ENCODE measurements at places on chromosomes 7 and 10. TPM values are rescaled to one million over a fixed set of nuclear protein-coding genes. Genes with fewer than 3 reads are reported as not detected.

- no peak for DNase-seq
These were observed 370.2 kb downstream of the PPP1R3A start for GRCh38 chr7:113548561-113548960.

DNA sequence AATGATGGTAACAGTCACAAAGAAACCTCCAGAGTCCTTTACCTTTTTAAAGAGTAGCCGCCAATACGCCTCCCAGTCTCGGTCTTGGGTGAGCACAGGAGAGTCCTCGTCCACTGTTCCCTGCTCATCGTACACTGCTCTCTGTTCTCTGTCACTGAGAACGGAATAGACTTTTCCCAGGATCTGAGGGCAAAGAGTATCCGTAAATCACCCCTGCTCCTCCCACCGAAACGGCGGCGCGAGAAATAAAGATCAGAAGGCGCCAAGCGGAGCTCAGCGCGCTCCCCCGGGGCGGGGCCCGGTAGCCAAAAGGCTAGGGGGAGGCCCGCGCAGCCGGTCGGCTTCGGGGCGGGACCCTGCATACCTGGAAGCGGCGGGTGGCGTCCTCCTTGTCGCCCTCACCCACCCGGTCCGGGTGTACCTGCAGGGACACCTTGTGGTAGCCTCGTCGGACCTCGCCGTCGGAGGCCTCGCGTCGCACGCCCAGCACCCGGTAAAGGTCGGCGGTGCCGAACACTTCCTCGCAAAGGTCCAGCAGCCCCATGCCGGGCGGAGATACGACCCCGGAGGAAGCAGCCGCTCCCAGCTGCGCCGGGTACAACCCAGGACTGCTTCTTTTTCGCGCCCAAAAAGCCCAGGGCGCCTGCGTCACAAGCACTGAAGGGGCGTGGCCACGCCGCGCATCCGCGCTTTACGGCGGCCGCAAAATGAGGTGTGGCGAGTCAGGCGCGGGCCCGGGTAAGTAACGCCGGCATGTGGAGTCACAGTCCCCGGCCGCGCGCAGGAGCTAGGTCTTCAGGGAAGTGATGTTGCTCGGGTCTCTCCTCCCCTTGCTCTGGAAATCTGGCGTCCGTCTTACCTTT is at the start of gene DNAJC9:
DNAJC9 (minus strand) TSS at position 610 of the 863 bp plus-strand sequence; CDS start at position 544, 66 bp downstream.
- peak; percentile 99 for DNase-seq

DNA sequence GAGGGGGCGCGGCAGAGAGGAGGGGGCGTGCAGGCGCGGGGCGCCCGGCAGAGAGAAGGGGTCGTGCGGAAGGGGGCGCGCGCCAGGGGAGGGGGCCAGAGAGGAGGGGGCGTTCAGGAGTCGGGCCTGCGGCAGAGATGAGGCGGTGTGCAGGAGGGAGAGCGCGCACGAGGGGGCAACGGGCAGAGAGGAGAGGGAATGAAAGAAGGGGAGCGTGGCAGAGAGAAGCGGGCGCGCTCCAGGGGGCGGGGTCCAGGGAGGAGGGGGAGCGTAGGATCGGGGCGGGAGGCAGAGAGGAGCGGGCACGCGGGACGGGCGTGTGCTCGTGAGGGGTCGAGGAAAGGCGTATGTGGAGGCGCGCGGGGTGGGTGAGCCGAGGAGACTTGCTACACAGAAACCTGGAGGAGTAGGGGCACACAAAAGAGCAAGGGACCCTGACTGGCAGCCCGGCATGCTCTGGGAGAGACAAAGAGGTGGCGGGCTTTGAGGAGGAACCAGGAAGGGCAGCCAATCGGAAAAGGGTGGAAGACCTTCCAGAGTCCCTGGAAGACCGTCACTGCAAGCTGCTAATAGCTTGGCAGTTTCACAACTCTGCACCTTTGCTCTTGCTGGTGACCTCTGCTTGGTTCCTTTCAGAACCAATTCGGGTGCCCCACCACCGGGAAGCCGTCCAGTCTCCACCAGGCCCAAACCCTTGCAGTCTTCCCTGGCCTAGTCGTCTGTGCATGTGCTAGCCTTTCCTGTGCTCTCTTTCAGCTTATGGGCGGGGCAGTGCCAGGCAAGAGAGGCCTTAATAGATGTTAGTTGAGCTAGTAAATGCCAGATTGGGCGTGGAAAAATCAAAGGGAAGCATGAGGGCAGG is 639 bp downstream of the DYDC2 start:
- no peak for DNase-seq

GRCh38 chr10:17237149-17237527 is 9.1 kb downstream of the VIM start:
- no peak for DNase-seq

GRCh38 chr10:68957284-68957615 is 1.3 kb downstream of the DDX21 start:
- DNase-seq: no peak

- no peak for DNase-seq
These were observed 14.7 kb upstream of the HABP2 start for GRCh38 chr10:113538151-113538550.

DNA sequence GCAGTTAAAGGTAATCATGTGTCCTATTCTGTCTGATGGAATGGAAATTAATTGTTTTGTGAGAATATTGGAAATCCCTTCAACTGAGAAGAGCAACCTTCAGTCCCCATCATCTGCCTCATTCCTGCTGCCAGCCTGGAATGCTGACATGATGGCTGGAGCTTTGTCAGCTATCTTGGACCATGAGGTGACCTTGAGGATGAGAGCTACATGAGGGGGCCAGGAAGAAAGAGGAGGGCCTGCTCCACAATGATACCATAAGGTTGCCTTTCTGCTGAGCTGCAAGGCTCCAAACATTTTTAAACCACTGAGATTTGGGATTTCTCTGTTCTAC is 40.7 kb upstream of the C10orf71 start:
- no peak for DNase-seq

The ATOH7 gene
- total RNA-seq: not detected

DNA sequence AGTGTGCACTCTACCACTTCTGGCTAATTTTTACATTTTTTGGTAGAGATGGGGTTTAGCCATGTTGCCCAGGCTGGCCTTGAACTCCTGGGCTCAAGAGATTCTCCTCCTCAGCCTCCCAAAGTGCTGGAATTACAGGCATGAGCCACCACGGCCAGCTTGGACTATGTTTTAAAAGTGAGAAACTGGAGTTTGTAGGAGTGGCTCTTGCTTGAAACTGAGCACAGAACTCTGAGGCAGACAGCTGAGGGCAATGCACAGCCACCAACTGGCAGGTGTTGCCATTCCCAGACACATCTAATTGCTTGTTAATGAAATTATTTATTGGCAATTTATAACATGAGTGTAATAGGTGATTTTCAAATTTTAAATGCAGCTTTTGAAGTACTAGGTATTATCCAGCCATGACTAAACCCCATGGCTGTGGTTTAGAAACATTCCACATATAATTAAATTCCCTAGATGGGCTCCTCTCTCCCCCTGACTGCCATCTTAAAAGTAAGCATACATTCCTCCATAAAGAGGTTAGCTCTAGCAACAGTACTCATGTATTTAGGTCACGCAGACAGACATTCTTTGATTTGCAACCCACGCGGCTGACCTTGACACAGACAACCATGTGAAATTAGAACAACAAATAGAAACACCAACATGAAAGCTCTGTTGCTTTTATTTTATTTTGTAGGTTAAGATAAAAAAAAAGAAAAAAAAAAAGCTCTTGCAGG is 19.8 kb downstream of the PANK1 start:
- DNase-seq: no peak

GRCh38 chr7:129368389-129368986 is 65.7 kb upstream of the STRIP2 start:
- no peak for DNase-seq
